ENCODE measurements at places on chromosomes 3 and 15.
A peak's percentile ranks its signal among the peaks of the same experiment; 100 is the strongest.

DNA sequence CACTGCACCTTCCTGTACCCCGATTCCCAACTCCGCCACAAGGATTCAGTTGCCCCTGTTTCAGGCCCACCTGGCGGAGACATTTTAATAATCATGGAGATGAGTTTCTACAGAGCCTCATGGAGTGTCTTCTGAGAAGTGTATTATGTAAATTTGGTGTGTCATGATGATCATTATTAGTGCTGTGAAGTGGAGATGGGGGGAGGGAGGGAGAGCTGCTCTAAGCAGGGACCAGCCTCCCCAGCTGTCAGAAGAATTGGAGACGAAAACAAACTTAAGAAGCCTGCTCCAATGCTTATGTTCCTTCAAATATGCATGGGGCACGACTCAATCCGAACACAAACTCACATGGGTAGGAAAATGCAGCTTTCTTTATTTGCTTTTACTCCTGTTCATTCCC lies 127.8 kb downstream of the EPHB1 start:
- peaks cover 23% of the 10 kb centered on the region for H3K4me1 ChIP-seq
- H3K36me3 ChIP-seq: no peaks in the 10 kb centered on the region
- no peaks in the 10 kb centered on the region for H3K27me3 ChIP-seq
- peak; percentile 42 for DNase-seq

- no peak overlapping the region for H3K4me3 ChIP-seq
- no peak overlapping the region for H3K27ac ChIP-seq
- peaks cover 25% of the 10 kb centered on the region for H3K4me1 ChIP-seq
- DNase-seq: no peak
- H3K27me3 ChIP-seq: no peaks in the 10 kb centered on the region
Observed at GRCh38 chr15:100772478-100772877, 107.2 kb upstream of the ALDH1A3 start.

- H3K4me1 ChIP-seq: peaks cover 5% of the 10 kb centered on the region
- no peak overlapping the region for H3K27ac ChIP-seq
- H3K36me3 ChIP-seq: no peaks in the 10 kb centered on the region
- DNase-seq: no peak
Observed at GRCh38 chr3:32127219-32127826, 20.9 kb downstream of the GPD1L start.

DNA sequence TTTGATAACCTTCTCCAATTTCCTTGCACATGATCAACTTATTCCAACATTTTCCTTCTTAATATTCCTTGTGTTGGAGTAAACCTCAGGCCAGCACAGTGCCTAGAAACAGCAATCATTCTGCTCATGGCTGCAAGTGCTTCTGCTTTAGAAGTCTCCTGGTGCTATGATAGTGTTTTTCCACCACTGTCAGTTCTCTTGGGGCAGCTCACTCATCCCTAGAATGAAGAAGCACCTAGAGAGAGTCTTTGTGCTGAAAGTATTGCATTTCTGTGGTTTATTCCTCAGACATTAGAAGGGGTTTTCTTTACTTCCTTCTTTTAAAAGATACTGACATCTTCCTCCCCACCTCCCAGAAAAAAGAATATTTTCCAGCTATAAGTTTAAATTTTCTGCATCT lies 183.5 kb downstream of the RYR3 start:
- no peak overlapping the region for H3K4me3 ChIP-seq
- DNase-seq: no peak
- H3K36me3 ChIP-seq: no peaks in the 10 kb centered on the region
- H3K4me1 ChIP-seq: no peaks in the 10 kb centered on the region
- H3K27ac ChIP-seq: no peak overlapping the region

GRCh38 chr3:169811631-169812331 lies 889 bp upstream of the LRRIQ4 start:
- H3K4me1 ChIP-seq: peaks cover 24% of the 10 kb centered on the region
- peak overlapping the region; percentile 82 for H3K27ac ChIP-seq
- no peaks in the 10 kb centered on the region for H3K36me3 ChIP-seq
- peak overlapping the region; percentile 72 for H3K4me3 ChIP-seq
- DNase-seq: peak; percentile 64
- no peaks in the 10 kb centered on the region for H3K27me3 ChIP-seq

GRCh38 chr3:141862279-141862816 lies 14.1 kb upstream of the ATP1B3 start:
- no peaks in the 10 kb centered on the region for H3K27me3 ChIP-seq
- H3K4me1 ChIP-seq: no peaks in the 10 kb centered on the region
- H3K4me3 ChIP-seq: no peak overlapping the region

- no peaks in the 10 kb centered on the region for H3K27me3 ChIP-seq
- no peaks in the 10 kb centered on the region for H3K36me3 ChIP-seq
- no peak overlapping the region for H3K27ac ChIP-seq
- no peak overlapping the region for H3K4me3 ChIP-seq
- DNase-seq: no peak
Observed at GRCh38 chr15:27410996-27411605, 440.1 kb downstream of the GABRG3 start.

DNA sequence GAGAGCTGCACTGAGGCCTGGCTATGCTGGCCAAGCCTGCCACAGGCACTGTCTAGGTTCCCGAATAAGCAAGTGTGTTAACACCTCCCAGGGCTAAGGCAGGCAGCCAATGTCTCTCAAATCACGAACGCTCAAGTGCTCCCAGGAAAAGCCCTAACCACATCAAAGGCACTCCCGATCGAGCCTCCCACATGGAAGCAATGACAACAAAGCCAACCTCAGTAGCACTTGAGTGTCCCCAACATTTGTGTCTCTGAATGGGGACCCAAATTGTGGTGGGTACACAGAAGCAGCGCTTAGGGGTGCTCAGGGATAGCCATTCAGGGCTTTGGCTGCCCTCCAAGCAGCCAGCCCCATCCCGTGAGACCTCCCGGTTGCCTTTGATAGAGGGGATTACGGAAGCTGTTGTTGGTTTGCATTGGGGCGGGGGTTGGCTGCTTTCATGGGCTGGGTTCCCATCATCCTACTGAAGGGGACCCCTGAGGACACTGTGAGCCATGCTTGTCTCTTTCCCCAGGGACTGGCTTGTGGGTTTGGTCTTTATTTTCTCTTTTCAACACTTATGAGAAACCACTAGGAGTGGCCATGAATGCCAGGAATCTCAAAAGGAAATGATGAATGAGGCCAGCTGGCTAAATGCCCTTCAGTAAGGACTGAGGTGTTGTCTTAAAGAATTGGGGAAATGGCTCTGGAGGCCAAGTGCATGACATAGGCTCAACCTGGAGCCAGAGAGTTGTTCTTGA lies 234.1 kb upstream of the FEZF2 start:
- no peak overlapping the region for H3K27ac ChIP-seq
- no peaks in the 10 kb centered on the region for H3K36me3 ChIP-seq
- no peaks in the 10 kb centered on the region for H3K4me1 ChIP-seq
- DNase-seq: no peak

DNA sequence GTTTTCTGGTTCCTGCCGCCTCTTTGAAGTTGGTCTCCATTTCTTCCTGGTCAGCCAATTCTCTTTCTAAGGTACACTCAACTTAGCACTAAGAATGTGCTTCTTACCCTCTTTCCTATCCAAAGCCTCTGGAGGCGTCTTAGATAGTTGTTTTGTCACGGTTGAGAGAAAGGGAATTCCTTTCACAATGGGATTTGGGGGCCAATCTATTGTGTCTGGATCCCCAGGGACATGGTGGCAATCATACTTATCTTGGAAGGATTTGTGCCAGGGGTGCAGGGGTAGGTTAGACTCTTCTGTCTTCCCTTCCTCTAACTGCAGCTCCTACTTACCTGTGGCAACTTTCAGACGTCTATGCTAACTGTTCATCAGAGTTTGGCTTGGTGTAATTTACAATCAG lies 287.1 kb downstream of the SOX2 start:
- no peak overlapping the region for H3K27ac ChIP-seq
- H3K4me3 ChIP-seq: no peak overlapping the region
- H3K27me3 ChIP-seq: no peaks in the 10 kb centered on the region
- no peaks in the 10 kb centered on the region for H3K36me3 ChIP-seq

DNA sequence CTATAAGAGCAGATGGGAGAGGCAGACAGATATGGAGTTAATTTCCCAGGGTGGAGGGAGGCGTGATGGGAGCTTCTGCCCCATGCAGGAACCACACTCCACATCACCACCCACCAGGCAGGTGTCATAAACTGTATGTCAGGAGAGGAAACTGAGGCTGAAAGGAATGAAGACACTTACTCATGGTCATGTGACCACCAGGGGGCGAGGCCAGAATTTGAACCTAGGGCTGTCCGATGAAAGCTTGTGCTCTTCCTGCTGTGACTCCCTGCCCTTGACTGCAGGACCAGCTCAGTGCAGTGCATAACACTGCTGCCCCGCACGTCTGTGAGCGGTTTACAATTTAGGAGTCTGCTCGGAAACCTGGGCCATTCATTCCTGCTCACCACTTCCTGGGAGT lies 28.8 kb downstream of the NUP210 start:
- H3K27me3 ChIP-seq: no peaks in the 10 kb centered on the region
- DNase-seq: no peak
- H3K4me3 ChIP-seq: no peak overlapping the region
- H3K36me3 ChIP-seq: no peaks in the 10 kb centered on the region
- no peaks in the 10 kb centered on the region for H3K4me1 ChIP-seq

All from sigmoid colon (tissue), 7 donors.